NCI-H82 (cell line): ENCODE measurements at places on chromosomes 5 and 9.
A peak's percentile ranks its signal among the peaks of the same experiment; 100 is the strongest.

DNA sequence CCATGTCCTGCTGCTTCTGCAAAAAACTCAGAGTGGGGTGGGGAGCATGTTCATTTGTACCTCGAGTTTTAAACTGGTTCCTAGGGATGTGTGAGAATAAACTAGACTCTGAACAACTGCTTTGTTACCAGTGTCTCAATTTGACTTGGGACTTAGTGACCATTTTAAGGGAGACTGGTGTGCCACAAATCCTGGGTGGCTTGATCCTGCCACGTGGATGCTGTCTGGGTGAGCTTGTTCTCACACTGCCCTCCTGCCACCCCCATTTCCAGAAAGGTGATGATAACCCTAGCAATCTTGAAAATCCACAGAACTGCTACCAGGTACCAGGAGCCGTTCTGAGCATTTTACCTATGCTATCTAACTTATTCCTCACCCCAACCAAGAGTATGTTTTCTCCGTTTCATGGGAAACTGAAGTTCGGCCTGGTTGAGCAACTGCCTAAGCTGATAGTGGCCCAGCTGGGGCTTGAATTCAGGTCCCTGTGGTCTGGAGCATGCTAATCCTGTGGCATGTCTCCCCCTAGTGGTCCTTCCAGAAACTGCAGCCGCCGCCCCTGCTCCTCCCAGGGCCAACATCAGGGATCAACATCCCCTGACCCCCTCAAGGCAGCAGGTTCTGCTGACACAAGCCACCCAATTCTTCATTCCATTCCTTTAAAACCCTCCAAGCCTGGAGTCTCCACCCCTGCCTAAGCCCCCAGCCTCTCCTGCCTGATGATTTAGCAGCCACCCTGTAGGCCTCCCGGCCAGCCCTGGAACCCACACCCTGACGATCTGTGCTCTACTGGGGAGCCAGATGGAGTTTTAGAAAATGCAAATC is 2.8 kb downstream of the IL3 start:
- peak; percentile 75 for DNase-seq

- DNase-seq: peak; percentile 6
Observed at GRCh38 chr5:108543486-108543885, 161.6 kb upstream of the FBXL17 start.

GRCh38 chr9:91126761-91127445 is 234.8 kb downstream of the AUH start:
- no peak for DNase-seq

- no peak for DNase-seq
Observed at GRCh38 chr9:108913391-108913790, 20.5 kb downstream of the ELP1 start.

DNA sequence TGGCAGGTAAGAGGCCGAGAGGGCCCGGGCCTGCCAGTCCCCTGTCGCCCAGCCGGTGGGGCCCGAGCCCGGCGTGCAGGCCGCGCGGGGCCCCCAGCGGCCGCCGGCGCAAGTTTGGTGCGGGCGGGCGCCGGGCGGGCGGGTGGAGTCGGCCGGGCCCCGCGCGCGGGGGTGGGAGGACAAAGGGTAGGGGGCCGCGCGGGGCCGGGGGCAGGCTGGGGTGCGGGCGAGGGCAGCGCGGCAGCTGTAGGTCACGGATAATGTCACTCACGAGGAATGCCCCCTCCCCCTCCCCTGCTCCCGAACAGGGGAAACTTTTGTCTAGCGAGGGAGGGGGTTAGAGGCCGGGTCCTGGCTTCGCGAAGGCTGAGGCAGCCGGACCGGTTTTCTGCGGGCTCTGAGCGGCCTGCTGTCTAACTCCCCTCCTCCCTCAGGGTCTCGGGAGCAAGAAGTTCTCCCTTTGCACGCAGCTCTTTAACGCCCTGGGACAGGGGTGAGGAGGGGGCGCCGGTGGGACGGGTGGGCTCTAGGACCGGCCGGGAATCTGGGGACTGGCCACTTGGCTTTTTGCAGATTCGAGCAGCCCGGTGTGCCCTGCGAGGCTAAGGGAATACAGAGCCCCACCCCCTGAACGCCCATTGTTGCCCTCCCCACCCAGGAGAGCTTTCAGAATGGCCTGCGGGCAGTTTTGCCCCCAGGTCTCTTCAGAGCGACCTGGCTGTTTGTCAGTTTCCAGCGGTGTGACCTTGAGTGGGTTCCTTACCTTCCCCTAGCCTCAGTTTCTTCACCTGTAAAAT is 21.3 kb upstream of the NDST1 start:
- peak; percentile 69 for DNase-seq

DNA sequence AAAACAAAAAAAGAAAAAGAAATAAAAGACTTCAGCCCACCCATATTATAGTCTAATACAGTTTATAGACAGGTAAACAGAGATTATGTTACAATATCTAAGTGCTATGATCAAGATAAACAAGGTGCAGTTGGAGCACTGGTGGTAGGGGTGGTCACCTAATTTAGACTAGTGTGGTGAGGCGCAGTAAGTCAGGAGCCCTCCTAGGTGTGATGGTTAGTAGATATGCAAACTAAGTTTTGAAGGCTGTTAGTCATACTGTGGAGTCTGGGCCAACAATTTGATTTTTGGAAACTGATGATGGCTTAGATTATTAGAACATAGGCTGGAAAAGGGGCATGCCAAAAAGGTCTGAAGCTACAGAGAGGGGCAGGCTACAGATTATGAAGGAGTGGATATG is 14.7 kb downstream of the NIPBL start:
- DNase-seq: no peak
